ENCODE measurements at places on chromosomes 6 and 20.

- no peaks in the 10 kb centered on the region for H3K27me3 ChIP-seq
- peak overlapping the region; percentile 95 for H3K27ac ChIP-seq
- H3K4me3 ChIP-seq = peak overlapping the region; percentile 60
- no peak for DNase-seq
These were observed 767 bp downstream of the AP5S1 start for GRCh38 chr20:3820901-3821727.

GRCh38 chr20:49889935-49890333 is 25.4 kb downstream of the SPATA2 start:
- H3K27ac ChIP-seq = no peak overlapping the region
- no peak for DNase-seq
- no peaks in the 10 kb centered on the region for H3K27me3 ChIP-seq
- no peak overlapping the region for H3K4me3 ChIP-seq

DNA sequence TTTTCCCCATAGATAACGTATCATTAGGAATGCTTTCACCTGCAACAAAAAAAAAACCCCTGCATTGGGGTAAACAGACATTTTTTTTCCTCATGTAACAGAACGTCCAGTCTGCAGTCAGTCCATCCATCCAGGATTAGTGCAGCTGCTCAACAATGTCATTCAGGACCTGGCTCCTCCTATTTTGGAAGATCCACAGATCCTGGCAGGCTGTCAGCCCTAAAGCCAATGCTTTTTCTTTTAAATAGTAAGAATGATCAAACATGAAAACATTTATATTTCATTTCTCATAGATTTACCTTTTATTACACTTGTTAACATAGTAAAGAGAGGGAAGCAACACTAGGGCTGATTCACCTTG is 116.5 kb upstream of the CCDC28A start:
- no peak for DNase-seq
- H3K4me3 ChIP-seq = no peak overlapping the region
- H3K4me1 ChIP-seq = peaks cover 3% of the 10 kb centered on the region
- no peaks in the 10 kb centered on the region for H3K27me3 ChIP-seq
- no peaks in the 10 kb centered on the region for H3K36me3 ChIP-seq
- H3K27ac ChIP-seq = no peak overlapping the region

DNA sequence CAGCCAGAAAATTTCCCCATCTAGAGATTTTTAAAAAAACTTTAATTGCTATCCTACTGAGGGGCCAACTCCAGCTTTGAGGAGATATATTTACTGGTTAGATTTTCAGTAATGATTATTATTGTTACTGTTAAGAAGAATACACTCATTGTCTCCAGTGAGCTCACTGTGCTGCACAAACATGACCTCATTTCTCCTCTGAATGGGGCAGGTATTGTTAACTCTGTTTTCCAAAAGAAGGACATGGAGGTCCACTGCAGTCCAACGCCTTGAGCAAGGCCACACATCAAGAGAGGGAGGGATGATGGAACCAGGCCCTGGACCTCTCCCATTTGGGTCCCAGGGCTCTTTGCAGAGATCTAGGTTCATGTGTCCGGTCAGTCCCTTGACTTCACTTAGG is 13.9 kb upstream of the SCUBE3 start:
- DNase-seq = no peak
- no peaks in the 10 kb centered on the region for H3K27me3 ChIP-seq
- H3K36me3 ChIP-seq = no peaks in the 10 kb centered on the region
- H3K4me1 ChIP-seq = no peaks in the 10 kb centered on the region

- peaks cover 1% of the 10 kb centered on the region for H3K36me3 ChIP-seq
- H3K4me1 ChIP-seq = no peaks in the 10 kb centered on the region
- DNase-seq = no peak
- no peak overlapping the region for H3K27ac ChIP-seq
- H3K4me3 ChIP-seq = no peak overlapping the region
These were observed 21.2 kb upstream of the ASXL1 start for GRCh38 chr20:32336918-32337347.

DNA sequence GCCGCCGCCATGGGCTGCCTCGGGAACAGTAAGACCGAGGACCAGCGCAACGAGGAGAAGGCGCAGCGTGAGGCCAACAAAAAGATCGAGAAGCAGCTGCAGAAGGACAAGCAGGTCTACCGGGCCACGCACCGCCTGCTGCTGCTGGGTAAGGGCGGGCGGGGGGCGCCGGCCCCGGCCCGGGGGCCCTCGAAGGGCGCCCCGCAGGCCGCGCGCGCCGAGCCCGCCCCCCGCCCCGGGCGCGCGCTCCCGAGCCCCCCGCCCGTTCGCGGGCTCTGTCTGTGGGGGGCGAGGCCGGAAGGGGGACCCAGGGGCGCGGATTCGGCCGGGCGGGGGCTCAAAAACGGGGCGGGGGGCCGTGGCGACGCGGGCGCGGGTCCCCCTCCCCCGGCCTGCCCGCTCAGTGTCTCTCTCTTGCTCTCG is 39.2 kb downstream of the GNAS start:
- H3K36me3 ChIP-seq = no peaks in the 10 kb centered on the region
- H3K27ac ChIP-seq = peak overlapping the region; percentile 100
- peak overlapping the region; percentile 91 for H3K4me3 ChIP-seq
- H3K4me1 ChIP-seq = peaks cover 43% of the 10 kb centered on the region
